Stimulated activated CD4-positive, alpha-beta T cell treated with anti-CD3 and anti-CD28 coated beads, Interleukin-1b, Interleukin-23, amount 100 ng/mL, for 24 hours (primary cell): ENCODE measurements at places on chromosomes 13 and 19.

DNA sequence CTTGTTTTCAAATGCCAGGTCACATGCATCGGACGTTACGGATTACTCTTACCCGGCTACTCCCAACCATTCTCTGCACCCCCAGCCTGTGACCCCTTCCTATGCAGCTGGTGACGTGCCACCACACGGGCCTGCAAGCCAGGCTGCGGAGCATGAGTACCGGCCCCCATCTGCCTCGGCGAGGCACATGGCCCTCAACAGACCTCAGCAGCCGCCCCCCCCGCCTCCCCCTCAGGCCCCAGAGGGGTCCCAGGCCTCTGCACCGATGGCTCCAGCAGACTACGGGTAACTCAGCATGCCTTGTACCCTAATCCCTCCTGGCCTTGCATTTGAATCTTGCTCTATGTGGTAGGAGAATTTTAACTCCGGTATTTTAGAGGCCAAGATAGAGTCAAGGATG is 79.5 kb downstream of the GPR12 start:
- DNase-seq, result no peak

DNA sequence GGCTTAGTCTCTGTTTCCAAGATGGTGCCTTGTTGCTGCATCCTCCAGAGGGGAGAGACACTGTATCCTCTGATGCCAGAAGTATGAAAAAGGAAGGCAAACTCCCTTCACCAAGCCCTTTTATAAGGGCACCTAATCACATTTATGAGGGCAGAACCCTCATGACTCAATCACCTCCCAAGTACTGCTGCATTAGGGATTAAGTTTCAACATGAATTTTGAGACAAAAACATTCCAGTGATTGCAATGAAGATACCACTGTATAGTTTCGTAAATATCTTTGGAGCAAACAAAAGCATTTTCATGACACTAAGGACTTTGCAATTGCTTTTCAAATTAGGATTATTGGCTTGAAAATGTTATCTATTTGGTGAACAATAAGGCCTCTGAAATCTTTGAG is 63.8 kb downstream of the RNF17 start:
- no peak for DNase-seq

DNA sequence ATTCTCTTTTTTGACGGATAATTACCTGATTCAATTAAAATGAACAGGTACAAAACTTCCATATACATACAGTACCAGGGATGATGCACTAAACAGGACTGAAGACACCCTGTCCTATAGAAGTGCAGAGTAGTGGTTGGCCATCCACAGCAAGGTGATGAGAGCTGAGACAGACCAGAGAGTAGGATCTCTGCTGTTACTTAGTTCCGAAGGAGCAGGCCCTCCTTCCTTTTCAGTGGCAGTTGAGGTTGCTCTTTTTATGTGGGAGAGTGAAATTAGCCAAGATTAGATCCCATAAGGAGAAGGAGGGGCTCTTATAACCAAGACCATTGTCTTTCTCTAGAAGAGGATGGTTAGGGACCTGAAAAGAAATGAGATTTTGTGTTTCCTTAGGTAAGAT is 4.0 kb downstream of the PDS5B start:
- no peak for DNase-seq

DNA sequence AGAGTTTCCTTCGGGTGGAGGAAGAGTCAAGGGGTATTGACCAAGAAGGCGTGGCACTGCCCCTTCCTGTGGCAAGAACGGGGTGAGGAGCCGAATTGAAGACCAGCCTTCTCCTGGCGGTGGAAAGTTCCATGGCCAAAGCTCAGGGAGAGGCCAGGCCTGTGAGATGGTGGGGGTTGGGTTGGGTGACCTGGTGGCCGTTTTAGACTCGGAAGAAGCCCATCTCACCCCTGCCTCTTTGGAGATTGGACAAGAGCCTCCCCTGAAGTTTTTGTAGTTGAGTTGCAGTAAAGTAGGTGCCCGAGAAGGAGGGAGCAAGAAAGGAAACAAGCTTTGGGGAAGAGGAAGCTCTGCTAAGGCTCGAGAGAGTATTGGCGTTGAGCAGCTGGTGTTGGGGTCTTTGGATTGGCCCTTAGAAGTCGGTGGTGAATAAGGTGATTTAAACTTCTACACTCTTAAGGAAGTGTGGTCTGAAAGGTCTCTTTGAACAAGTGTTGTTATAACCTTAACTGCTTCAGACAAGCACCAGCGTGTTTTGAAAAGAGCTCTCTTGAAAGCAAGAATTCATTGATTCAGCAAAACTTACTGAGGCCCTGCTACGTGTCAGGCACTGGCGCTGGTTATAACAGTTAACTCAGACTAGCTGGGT is 964 bp downstream of the SPINT2 start:
- no peak for DNase-seq

DNA sequence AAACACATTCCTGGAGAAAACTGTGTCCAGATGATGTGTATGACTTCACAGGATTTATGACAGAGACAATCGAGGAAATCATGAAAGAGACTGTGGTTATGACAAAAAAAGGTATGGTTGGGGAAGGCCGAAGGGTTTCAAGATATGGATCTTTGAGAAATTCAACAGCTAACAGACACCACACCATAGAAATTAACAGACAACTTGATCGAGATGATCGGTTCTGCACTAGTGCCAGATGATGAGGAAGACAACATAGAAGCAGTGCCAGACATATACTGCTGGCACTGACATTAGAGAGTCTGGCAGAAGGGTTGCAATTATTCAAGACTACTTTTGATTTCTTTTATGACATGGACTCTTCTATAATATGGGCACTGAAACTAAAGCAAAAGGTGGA is 37.2 kb downstream of the KCNRG start:
- DNase-seq, result no peak

DNA sequence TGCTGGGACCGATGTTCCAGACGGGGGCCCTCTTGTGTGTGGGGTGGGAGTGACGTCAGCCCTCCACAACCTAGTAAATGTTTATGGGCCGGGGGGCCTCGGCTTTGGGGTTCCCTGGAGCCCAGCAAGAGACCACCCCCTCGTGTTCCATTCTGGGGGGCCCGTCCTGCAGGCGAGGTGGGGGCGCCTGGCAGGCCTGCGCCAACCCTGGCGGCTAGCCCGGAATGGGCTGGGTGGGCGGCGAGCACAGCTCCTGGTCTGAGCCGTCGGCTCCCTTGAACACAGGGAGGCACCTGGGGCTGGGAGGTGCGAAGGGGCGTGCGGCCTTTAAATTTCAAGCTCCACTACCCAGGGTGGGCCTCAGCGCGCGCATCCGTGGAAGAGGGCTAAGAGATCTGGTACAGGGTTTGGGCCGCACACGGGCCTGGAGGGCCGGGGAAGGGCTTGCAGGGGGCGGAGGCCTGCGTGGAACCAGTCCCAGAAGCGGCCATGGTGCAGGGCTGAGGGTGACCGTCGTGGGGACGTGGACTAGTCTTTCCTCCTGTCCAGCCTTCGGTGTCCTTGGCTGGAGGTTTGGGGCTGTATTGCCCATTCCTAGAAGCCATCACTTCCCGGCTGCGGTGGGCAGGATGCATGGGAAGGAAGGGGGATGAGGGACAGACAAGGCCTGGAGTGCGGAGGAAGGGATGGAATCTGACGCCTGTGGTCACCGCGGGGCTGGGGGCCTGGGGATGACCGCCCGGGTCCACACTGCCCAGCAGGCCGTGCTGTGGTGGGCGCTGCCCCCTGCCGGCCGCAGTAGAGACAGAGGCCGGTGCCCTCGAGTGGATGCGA is 11.4 kb downstream of the NDUFA11 start:
- DNase-seq, result no peak

GRCh38 chr13:27006519-27007161 is 165.0 kb downstream of the USP12 start:
- DNase-seq, result no peak

GRCh38 chr13:35621989-35622388 is 145.5 kb upstream of the MAB21L1 start:
- DNase-seq, result no peak

DNA sequence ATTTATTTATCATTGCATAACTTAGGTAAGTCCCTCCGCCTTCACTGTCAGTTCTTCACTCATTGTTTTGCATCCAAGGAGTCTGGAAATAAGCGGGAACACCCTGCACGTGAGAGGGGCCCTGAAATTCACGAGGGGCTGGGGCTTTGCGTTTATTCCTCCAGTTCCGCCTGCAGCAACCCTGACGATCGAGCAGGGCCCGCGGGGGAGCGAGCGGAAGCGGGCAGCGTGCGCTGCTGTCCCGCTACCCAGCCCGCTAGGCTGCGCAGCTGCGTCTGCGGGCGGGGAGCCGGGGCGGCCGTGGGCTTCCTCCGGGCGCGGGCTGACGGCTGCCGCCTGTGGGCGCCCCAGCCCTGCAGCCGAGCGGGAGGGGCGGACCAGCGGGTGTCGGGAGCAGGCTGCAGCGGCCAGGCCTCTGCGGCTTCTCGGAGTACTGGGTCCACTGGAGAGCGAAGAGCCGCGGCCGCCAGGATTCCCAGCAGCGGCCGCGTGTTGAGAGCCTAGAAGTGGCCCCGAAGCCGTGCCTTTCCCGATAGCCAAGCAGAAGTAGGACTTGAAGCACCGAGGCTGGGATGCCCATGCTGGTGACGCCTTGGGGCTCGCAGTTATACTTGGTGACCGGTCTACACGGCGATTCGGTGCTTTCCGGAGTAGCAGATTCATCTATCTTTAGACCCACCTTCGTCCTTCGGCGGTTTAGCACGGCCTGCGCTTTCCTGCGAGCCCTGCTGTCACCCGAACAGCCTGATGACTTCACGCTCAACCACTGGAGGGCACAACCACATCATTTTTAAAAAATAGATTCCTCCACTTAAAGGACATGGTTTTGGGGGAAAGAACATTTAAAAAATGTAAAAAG is 32.9 kb upstream of the SACS start:
- peak; percentile 41 for DNase-seq

- DNase-seq, result no peak
These were observed 17.6 kb downstream of the ELL start for GRCh38 chr19:18503971-18504885.

DNA sequence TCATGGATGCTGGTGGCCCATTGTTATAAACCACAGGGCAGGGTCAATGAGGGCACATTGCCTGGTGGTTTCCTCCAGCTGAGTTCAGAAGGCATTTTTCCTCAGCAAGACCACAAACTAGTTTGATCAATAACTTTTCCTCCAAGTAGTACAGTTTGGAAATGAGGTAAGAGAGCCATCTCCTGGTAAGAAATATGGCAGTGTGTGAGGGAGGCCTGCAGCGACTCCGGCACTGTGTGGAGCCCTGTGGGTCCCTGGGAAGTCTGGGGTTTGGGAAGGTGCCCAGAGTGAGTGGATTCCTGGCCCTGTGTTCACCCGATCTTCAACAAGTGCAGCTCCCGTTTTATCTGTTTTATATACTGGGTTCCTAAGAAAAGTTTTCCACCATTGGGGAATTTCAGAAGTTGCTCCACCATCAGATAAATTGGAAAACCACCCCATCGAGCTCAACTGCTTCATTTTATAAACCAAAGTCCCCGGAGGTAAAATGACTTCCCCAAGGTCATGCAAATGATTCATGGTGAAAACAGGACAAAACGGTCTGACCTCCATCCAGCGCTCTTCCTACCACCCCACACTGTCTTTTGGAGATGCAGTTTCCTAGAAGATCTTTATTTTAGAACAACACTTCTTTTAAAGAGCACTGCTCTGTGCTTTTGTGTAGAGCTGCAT is 148.4 kb downstream of the KATNAL1 start:
- no peak for DNase-seq

GRCh38 chr13:77448689-77449088 is 86.8 kb upstream of the SCEL start:
- no peak for DNase-seq

DNA sequence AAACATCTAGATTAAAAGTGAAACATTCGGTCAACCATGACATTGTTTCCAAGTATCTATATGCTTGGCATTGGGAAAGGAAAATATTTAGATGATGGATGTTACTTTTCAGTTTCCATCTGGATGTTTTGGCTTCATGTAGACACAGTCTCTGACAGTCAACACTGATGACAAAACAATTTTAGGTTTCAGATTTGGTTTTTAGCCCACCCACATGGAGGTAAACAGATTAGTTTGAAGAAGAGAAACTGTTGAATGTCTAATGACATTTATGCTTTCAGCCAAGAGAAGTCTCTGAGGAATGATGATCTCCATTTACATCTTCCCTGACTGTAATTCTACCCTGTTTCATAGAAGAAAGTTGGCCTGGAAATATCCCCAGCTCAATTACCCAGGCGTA is 379.1 kb downstream of the SLITRK6 start:
- no peak for DNase-seq

DNA sequence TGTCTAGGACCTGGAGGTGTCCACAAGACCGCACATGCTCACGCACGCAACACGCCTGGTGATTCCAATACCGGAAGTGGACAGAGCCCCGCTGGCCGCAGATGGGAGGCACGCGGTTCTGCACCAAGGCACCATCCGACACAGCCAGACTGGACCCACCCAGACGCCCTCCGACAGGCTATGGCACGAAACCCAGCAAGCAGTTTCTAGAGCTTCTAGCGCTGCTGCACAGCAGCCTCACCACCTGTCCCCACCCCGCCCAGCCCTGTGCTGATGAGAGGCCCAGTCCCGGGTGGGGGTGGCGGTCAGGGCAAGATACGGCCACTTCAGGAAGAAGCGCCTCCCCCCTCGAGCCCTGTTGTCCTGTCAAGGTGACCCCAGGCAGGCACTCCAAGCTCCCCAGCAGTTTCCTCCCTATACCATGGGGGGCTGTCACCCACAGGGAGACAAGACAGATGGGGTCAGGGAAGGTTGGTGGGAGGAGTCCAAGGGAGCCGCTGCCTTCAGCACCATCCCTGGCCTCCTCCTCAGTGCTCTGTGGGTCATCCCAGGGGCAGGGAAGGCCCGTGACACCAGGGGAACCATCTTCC is 11.3 kb downstream of the LSM4 start:
- DNase-seq, result no peak

- no peak for DNase-seq
These were observed 28.7 kb downstream of the LACC1 start for GRCh38 chr13:43908156-43909126.

GRCh38 chr19:2167896-2168618 is 4.3 kb downstream of the DOT1L start:
- no peak for DNase-seq

DNA sequence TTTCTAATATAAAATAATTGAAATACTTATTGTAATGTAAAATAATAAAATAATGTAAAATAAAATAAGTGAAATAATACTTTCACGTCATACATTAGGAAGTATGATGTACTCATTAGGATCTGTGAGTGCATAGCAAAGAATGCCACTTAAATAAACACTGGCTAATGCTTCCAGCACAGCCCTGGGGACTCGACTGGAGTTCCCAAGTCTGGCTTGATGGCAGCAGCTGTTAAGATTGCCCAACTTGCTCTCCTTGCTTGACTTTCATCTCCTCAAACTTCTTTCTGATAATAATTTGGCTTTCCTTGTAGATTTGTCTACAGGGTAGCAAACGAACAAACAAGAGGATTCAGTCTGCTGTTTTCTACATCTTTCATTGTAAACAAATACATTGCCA is 191.9 kb downstream of the COG6 start:
- DNase-seq, result no peak
